Neural crest cell (in vitro differentiated cells): ENCODE measurements at places on chromosomes 5 and 9. TPM values are rescaled to one million over a fixed set of nuclear protein-coding genes. Genes with fewer than 3 reads are reported as not detected.

Gene DDX4
- not detected in 2 replicates for total RNA-seq

Gene NFIB
- total RNA-seq, result 2.9 and 3.7 TPM in 2 replicates

DNA sequence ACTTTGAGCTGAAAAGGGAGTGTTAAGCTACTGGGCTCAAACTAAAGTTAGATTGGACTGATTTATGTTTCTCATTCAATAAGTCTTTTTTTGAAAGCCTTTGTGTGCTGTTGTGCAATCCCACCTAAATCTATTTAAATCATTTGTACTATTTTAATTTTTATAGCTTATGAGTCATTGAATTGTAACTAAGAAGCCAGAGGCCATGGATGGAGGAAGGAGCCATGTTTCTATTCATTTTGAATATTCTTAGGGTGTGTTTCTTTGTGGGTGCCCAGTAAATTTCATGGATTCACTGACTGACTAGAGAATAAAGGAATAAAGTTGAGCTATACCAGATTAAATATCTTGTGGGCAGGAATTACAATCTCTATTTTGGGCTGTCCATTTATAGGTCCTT is 238.5 kb downstream of the KIF4B start:
- no peak for DNase-seq

DNA sequence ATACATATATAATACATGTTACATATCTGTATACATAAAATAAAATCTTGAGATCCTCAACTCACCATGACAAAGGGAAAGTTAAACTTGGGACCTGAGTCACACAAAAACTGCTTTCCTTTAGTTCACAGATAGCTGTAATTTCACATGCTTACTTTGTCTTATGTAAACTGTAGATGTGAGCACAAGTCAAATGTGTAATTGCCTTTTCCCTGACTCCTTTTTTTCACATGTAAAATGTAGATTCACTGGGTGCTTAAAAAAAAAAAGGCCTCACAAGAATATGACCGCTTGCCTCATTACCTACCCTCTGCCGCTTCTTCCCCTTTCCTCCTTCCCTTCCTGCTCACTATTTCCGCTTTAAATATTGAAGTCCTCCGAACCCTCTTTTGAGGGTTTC is 21.9 kb upstream of the FAM169A start:
- DNase-seq, result no peak

DNA sequence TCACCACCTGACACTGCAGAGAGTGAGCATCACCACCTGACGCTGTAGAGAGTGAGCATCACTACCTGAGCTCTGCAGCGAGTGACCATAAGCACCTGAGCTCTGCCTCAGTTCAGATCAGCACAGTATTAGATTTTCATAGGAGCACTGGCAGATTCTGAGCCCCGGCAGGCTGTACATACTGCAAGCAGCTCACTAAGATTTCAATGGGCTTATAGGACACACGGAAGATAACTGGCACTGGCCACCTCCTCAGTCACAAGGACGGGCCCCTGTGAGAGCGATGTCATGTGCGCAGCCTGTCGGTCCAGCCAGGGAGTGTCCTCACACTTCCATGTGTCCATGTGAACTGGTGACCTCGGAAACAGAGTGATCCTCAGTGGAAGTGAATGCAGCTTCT is 153.5 kb upstream of the IRX2 start:
- DNase-seq, result no peak
